Left kidney (tissue), 8 donors: ENCODE measurements at places on chromosomes 2 and 18. TPM values are rescaled to one million over a fixed set of nuclear protein-coding genes. Genes with fewer than 3 reads are reported as not detected.

GRCh38 chr2:102122909-102123308 lies 19.6 kb upstream of the IL1R1 start:
- no peak for DNase-seq

GRCh38 chr2:112061299-112061698 lies 6.2 kb downstream of the TMEM87B start:
- DNase-seq, result no peak

DNA sequence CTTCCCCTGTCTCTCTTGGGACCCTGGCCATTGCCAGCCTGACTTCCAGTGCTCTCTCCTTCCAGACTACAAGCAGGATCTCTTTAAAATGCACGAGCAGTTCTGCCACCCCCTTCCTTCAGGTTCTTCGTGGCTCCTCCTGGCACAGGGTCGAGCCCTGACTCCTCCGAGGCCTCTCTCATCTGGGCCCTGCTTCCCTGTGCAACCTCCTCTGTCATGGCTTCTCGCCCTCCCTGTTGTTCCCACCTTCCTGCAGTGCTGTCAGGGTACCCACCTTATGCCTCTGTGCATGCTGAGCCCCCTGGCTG lies 56.7 kb upstream of the RPL31 start:
- DNase-seq, result no peak

- no peak for DNase-seq
Observed at GRCh38 chr2:197606180-197606579, 69.2 kb downstream of the RFTN2 start.

GRCh38 chr18:34977838-34978532 lies 63.2 kb upstream of the MAPRE2 start:
- no peak for DNase-seq

DNA sequence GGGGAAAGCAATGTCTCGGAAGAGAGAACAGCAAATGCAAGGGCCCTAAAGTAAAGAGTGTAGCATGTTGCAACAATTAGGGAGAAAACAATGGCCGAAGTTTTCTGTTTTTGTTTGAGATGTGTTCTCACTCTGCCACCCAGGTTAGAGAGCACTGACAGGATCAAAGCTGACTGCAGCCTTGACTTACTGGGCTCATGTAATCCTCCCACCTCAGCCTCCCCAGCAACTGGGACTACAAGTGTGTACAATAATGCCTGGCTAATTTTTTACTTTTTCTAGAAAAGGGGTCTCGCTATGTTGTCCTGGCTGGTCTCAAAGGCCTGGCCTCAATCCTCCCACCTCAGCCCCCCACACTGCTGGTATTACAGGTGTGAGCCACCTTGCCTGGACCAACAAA lies 23.9 kb downstream of the MEMO1 start:
- no peak for DNase-seq

GRCh38 chr18:27175914-27176313 lies 9.2 kb downstream of the CHST9 start:
- no peak for DNase-seq

- DNase-seq, result no peak
Observed at GRCh38 chr2:216648105-216648504, 14.9 kb downstream of the IGFBP2 start.

GRCh38 chr2:31558401-31559295 lies 22.1 kb downstream of the SRD5A2 start:
- DNase-seq, result no peak

DNA sequence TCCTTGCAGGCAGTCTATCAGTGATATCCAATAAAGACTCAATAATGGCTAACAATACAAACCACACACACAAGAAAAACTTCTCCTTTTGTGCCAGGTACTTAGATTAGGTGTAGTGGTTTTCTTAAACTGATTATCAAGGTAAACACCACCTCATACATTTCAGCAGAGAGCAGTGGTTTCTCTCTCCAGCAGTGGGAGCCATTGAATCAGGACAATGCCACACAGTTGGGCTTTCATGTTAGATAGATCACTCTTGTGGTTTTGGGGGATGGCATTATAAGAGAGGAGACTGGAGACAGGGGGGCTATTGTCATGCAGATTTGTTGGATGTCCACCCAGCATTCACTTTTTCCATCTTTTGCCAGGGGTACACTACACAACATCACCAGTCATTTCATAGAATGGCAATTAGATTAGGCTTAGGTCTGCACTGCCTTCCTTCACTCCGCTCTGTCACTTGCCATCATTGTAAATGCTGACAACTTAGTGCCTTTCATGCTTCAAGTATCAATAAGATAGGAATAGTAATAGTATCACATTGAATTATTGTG lies 13.6 kb upstream of the IRS1 start:
- no peak for DNase-seq

GRCh38 chr2:113892004-113892710 lies 2.3 kb downstream of the ACTR3 start:
- DNase-seq, result no peak

- DNase-seq, result no peak
Observed at GRCh38 chr2:153641046-153641445, 162.5 kb upstream of the RPRM start.

- no peak for DNase-seq
Observed at GRCh38 chr18:63468575-63468974, 8.2 kb upstream of the SERPINB5 start.

GRCh38 chr18:8771930-8772329 lies 66.6 kb downstream of the MTCL1 start:
- DNase-seq, result no peak

DNA sequence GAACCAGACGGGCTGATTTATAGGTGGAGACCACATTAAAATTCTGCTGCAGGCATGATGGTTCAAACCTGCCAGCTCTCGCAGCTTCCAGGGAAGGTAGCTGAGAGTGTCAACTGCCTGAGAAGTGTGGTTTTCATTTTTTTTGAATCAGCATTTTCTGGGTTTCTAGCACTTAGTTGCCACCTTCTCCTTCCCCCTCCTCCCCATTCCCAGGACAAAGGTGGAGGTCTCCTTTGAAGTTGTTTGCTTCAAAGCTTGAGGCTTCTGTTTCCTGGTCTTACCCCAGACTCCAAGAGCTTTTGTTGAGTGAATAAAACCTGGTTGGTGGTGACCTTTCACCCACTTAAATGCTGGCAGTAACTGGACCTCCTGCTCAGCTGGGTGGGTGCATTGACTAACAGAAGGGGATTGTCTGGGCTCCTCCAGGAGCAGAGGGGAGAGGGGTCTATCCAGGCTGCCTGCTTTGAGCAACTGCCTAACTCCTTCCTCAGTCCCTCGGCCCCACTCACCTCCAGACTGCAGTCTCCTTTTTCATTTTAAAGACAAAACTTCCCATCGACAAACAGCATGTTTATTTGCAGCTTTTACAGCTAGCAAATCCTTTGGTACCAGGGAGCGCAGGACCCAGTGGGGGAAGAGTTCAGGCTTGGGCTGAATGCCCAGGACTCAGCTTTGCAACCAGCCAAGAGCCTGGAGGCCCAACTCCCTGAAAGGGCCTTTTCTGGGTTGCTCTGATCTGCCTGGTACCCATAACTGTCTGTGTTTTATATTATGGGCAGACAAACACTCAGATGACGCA lies 3.5 kb downstream of the RHOB start:
- no peak for DNase-seq

- no peak for DNase-seq
Observed at GRCh38 chr18:77136076-77136718, 3.6 kb upstream of the MBP start.

- DNase-seq, result no peak
Observed at GRCh38 chr2:45984896-45985473, 312.2 kb upstream of the EPAS1 start.

DNA sequence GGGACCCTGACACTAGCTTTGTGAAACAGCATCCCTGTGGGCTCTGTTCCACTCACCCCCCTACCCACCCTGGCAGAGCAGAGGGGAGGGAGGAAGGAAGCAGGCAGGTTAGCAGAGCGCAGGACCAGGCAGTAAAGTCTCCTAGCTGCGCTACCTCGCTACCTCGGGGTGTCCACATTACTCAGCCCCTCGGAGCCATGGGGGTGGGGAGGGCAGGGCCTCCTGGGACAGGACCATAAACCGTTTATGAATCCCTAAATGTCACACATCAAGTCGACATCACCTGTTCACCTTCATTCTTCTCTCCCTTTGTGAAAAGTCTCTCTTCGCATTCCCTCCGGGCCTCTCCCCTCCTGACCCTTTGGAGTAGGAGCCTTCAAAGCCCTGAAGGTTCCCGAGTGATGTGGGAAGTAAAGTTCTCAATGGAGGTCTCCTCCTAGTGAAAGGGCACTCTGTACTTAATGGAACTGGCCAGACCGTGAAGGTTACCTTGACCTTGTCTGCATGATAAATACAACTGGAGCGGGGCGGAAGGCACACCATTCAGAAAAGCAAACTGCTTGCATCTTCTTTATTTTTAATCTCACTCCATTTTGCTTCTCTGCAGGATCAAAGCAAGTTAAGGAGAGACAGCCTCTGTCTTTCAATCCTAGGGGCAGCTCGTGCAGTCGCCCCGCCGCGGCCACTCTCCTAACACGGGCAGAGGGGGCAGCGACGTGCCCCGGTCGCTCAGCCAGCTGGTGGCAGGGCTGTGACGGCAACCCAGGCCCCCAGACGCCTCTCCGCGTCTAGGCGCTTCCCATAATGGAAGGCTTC lies 23.7 kb upstream of the SMAD7 start:
- no peak for DNase-seq

DNA sequence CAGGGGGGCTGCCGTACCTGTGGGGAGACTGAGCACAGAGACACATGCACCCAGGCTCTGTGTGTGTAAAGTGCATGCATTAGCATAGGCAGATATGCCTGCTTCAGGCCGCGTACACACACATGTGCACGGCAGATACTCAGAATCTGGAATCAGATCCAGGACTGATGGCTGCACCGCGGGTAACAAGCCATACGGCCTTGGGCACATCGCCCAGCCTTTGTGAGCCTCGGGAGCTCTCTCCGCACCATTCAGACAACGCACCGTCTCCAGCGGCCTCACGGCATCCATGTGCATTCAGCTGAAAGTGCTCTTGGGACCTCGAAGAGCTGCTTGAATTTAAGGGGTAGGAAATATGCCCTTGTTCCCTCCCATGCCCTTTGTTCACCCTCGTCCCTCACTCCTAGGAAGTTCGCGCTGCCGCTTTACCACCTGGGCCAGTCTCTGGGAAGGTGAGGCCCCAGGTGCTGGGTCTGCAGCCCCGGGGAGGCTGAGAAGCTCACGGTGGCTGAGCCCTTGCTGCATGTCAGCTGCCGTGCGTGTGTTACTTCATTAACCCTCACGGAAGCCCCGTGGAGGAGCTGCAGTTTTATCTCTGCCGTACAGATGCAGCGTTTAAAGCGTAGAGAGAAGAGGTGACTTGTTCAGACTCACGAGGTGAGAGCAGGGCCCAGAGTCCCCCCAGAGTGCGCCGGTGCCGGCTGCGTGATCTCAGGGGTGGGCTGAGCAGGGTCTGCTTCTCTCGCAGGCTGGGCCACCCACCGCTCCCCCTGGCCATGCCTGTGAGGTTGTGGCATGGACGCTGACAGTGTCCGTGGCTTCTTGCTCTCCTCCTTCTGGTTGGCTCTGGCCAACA lies 377.7 kb upstream of the MYT1L start:
- DNase-seq, result no peak

DNA sequence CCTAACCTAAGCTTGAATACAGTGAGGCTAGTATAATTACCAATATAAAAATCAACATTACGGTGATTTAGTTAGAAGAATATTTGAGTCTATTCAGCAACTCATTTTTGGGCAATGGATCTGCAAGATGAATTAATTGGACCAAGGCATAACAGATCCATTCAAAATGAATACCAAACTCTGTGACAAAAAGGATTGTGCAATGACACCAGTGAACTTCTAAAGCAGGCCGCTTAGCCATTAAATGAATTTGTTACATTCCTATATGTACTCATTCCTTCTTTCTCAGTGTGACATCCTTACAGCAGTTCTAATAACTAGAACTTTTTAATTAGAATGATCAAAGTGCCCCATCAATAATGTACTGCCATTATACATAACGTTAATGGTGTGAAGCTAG lies 44.3 kb downstream of the ZC3H15 start:
- no peak for DNase-seq

GRCh38 chr2:181120625-181121024 lies 140.2 kb downstream of the UBE2E3 start:
- DNase-seq, result no peak

DNA sequence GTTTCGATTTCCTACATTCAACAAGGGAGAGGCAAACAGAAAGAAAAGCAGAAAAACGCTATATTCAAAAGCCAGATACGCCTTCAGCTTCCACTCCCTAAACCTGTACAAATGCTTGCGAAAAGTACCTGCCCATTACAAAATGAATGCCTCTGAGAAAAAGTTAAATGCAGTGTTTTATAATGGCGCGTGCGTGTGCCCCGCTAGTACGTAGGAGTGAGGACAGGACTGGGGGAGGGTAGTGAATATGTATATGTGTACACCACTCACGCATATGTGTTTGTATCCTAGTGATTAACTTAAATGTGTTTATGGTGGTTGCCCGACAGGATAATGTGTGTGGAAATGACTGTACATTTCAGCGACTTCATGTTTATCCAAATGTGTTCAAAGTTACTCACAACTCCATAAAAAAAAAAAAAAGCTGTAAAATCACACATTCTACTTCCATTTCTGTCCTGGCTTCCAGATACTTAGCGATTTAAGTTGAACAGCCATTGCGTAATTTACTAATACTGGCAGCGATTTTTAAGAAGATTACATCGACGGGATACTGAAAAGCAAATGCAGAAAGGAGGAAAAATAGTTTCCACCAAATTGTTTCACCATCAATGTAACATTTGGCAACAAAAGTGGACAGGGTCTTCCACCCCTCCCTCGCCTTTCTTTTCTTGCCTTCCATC lies 1.3 kb downstream of the NEUROD1 start:
- DNase-seq, result no peak

DNA sequence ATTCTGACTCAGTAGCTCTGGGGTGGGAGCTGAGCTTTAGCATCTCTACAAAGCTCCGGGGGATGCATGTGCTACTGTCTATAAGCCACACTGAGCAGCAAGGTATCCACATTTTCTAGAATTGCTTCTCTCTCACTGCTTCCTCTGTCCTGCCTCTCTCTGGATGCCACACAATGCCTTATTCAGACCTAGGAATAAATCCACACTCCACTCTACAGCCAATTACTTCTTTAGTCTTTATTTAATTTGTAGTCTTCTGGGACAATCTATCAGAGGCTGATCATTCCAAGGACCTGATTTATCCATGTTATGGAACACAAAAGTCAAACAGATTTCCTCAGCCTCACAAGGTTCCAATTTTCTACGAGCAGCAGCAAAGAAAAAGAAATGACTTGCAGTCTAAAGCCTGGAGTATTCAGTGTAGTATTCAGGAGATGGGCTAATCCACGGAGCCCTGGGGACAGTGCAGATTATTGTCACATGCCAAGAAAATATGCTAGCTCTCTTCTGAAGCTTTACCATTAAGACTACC lies 4.4 kb downstream of the BCL2 start:
- no peak for DNase-seq

The DHX57 gene
- 59.9 TPM for polyA plus RNA-seq

The IMMT gene
- 120 TPM for polyA plus RNA-seq

The BMP10 gene
- polyA plus RNA-seq, result not detected

The TEX44 gene
- not detected for polyA plus RNA-seq

The GALNT13 gene
- polyA plus RNA-seq, result 2.8 TPM

The ANKRD30BL gene
- polyA plus RNA-seq, result 0.85 TPM

The NPAS2 gene
- polyA plus RNA-seq, result 16.8 TPM

The TUBA4B gene
- polyA plus RNA-seq, result 0.75 TPM

The DPP10 gene
- 17.1 TPM for polyA plus RNA-seq

The KCNS3 gene
- polyA plus RNA-seq, result 9.2 TPM

The MBD2 gene
- polyA plus RNA-seq, result 129 TPM

The MTCL1 gene
- polyA plus RNA-seq, result 23.8 TPM

The NFU1 gene
- polyA plus RNA-seq, result 62.7 TPM

The GFPT1 gene
- polyA plus RNA-seq, result 43.1 TPM

The SNED1 gene
- polyA plus RNA-seq, result 8.2 TPM

The ELOA2 gene
- polyA plus RNA-seq, result not detected

The OTOF gene
- polyA plus RNA-seq, result 0.23 TPM

The NYAP2 gene
- polyA plus RNA-seq, result 0.17 TPM

The CXCR4 gene
- polyA plus RNA-seq, result 45.7 TPM

The SPEG gene
- 10.8 TPM for polyA plus RNA-seq

The ALLC gene
- 0.13 TPM for polyA plus RNA-seq
